Breast epithelium (tissue), 4 donors: ENCODE measurements at places on chromosomes 6 and 20. TPM values are rescaled to one million over a fixed set of nuclear protein-coding genes. Genes with fewer than 3 reads are reported as not detected.

GSTA1 gene
- 0.88 TPM for total RNA-seq

- H3K27ac ChIP-seq: no peak overlapping the region
- H3K36me3 ChIP-seq: no peaks in the 10 kb centered on the region
- peaks cover 4% of the 10 kb centered on the region for H3K27me3 ChIP-seq
- H3K4me1 ChIP-seq: no peaks in the 10 kb centered on the region
Observed at GRCh38 chr6:12823847-12824246, 107.3 kb downstream of the PHACTR1 start.

ESF1 gene
- 19.0 TPM for total RNA-seq

PMEPA1 gene
- total RNA-seq: 13.2 TPM

- no peak overlapping the region for H3K4me3 ChIP-seq
- no peak overlapping the region for H3K27ac ChIP-seq
- no peaks in the 10 kb centered on the region for H3K36me3 ChIP-seq
- DNase-seq: no peak
- no peaks in the 10 kb centered on the region for H3K4me1 ChIP-seq
Observed at GRCh38 chr6:111011360-111012142, 29.7 kb downstream of the RPF2 start.

- no peak overlapping the region for H3K27ac ChIP-seq
- H3K36me3 ChIP-seq: peaks cover 5% of the 10 kb centered on the region
- H3K4me3 ChIP-seq: no peak overlapping the region
- DNase-seq: no peak
Observed at GRCh38 chr6:41093729-41094128, 21.0 kb downstream of the NFYA start.
